Stimulated activated CD8-positive, alpha-beta memory T cell treated with anti-CD3 and anti-CD28 coated beads, Interleukin-15, amount 100 ng/mL, for 24 hours (primary cell): ENCODE measurements at places on chromosomes 4 and X.

GRCh38 chr4:2869659-2870058 is 26.0 kb downstream of the ADD1 start:
- no peak for DNase-seq

- no peak for DNase-seq
Observed at GRCh38 chrX:15056044-15056443, 182.8 kb downstream of the MOSPD2 start.

GRCh38 chrX:94524867-94525266 is 850.9 kb downstream of the FAM133A start:
- DNase-seq: no peak

- no peak for DNase-seq
Observed at GRCh38 chr4:15805583-15806517, 27.7 kb downstream of the CD38 start.

- no peak for DNase-seq
Observed at GRCh38 chrX:38675856-38676255, 114.5 kb downstream of the TSPAN7 start.
